ENCODE measurements at places on chromosomes 6 and 20. TPM values are rescaled to one million over a fixed set of nuclear protein-coding genes. Genes with fewer than 3 reads are reported as not detected.
A peak's percentile ranks its signal among the peaks of the same experiment; 100 is the strongest.

C6orf132 gene
- polyA plus RNA-seq, result 1.8 TPM

PRDM13 gene
- polyA plus RNA-seq, result not detected

CUL7 gene
- polyA plus RNA-seq, result 38.0 TPM

TPBG gene
- 75.6 TPM for polyA plus RNA-seq

DNA sequence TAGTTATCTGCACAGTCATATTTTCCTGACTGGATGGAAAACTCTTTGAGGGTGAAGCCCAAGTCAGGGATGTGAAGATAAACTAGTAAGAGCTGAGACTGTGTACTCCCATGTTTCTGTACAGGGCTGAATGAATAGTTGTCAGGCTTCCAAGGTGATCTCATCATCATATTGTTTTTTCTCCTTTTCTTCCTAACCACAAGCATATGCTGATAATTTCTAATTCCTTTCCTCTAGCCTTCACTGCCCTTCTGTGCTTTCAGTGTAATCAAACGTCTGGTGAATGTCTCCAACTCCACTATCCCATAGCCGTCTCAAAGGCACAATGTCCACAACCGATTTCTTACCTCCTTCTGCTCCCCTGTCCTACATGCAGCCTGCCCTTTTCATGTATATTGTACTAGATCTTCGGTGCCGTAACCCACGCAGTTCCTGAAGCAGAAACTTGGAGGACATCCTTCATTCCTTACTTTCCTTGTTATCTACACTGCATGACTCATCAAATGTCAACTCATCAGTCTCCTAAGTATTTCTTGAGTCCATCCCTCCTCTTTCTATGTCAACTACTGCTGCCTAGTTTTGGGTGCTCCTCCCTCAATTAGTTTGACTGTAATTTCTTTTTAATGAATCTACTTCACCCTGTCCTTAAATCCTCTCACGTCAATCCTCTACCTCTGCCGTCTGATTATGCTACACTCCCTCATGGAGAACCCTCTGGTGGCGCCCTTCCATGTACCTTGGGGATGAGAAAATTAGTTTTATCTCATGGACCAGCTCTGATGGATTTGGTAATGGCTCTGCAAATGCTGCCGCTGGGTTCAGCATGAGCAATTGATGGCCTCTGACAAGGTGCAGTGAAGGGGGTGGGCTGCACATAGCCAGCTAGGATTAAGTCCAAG, 21.9 kb downstream of the NCOA7 start:
- H3K4me3 ChIP-seq, result peak overlapping the region; percentile 6
- peak; percentile 98 for DNase-seq
- H3K27ac ChIP-seq, result peak overlapping the region; percentile 75
- H3K4me1 ChIP-seq, result peaks cover 21% of the 10 kb centered on the region
- H3K36me3 ChIP-seq, result 0 out of 2 replicates have a peak, but pooled peaks cover 1% of the 10 kb centered on the region
- no peaks in the 10 kb centered on the region for H3K27me3 ChIP-seq

DNA sequence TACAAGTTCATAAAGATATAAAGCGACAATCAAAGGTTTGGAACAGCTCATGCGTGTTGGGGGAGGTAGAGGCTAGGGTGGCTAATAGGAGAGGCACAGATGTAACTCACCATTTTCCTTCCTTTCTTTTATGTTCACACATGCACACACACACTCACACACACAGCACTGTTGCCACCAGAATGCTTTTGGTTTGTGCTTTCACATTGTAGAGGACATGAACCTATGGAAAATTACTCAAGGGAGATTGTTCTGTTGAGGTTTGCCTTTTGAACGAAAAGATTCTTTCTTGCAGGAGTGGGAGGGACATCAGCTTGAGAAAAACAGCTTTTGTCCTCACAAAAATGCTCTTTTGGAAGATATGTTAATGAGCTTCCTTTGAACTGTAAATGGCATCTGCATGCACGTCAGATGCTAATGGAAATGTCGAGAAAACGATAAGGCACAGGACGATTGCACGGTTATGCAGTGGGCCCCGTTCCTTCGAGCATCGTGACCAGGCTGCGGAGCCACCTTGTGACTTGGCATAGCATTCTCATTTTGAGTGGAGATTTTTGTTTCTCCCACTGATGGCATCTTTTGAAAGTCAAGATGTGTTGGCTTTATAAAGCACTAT, 724.1 kb downstream of the KIF16B start:
- no peak for DNase-seq
- H3K4me3 ChIP-seq, result no peak overlapping the region
- no peaks in the 10 kb centered on the region for H3K36me3 ChIP-seq
- H3K27me3 ChIP-seq, result no peaks in the 10 kb centered on the region
- H3K4me1 ChIP-seq, result no peaks in the 10 kb centered on the region

DNA sequence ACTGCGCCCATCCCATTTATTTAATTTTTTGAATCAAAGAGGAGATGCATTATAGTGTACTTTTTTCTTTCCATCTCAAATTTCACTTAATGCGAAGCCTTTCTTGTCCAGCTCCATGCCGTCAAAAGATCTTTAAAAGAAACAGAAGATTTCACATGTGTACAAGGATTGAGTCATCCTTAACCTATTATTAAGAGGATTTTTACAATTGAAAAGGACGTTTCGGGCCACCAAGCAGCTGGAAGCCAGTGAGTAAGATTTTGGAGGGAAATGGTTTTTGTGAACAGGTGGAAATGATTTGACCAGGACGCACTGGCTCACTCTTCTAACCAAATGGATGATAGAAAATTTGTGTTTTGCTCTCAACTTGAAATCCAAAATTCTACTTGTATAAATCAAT, 15.1 kb upstream of the CCDC170 start:
- DNase-seq, result no peak
- H3K4me3 ChIP-seq, result no peak overlapping the region
- H3K36me3 ChIP-seq, result no peaks in the 10 kb centered on the region
- peaks cover 5% of the 10 kb centered on the region for H3K4me1 ChIP-seq
- no peak overlapping the region for H3K27ac ChIP-seq
- H3K27me3 ChIP-seq, result no peaks in the 10 kb centered on the region

DNA sequence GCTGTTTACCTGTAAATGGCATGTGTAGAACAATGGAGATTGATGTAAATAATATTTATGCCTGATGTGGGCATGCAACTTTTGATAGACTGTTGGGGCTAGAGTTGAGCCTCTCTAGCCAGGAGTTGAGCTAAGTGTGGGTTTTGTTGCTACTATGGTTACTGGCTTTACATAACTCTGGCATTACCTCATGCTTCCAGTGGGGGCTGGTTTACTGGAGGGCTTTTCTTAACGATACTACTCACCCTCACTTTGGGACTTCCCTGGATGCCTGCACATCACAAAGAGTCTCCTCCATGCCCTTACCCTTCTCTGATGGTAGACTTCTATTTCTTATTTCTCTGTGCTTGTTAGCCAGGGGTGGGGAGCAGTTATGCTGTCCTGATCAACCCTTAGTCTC, 524.6 kb upstream of the CDH4 start:
- no peaks in the 10 kb centered on the region for H3K36me3 ChIP-seq
- H3K4me1 ChIP-seq, result no peaks in the 10 kb centered on the region
- no peaks in the 10 kb centered on the region for H3K27me3 ChIP-seq

GRCh38 chr20:31859998-31860380, 10.3 kb downstream of the DUSP15 start:
- peaks cover 85% of the 10 kb centered on the region for H3K27me3 ChIP-seq
- H3K36me3 ChIP-seq, result no peaks in the 10 kb centered on the region
- H3K4me3 ChIP-seq, result no peak overlapping the region
- peaks cover 2% of the 10 kb centered on the region for H3K4me1 ChIP-seq
- DNase-seq, result no peak
- no peak overlapping the region for H3K27ac ChIP-seq

GRCh38 chr6:142187209-142187608, 40.1 kb downstream of the VTA1 start:
- DNase-seq, result peak; percentile 77
- peaks cover 2% of the 10 kb centered on the region for H3K4me1 ChIP-seq
- H3K4me3 ChIP-seq, result no peak overlapping the region

DNA sequence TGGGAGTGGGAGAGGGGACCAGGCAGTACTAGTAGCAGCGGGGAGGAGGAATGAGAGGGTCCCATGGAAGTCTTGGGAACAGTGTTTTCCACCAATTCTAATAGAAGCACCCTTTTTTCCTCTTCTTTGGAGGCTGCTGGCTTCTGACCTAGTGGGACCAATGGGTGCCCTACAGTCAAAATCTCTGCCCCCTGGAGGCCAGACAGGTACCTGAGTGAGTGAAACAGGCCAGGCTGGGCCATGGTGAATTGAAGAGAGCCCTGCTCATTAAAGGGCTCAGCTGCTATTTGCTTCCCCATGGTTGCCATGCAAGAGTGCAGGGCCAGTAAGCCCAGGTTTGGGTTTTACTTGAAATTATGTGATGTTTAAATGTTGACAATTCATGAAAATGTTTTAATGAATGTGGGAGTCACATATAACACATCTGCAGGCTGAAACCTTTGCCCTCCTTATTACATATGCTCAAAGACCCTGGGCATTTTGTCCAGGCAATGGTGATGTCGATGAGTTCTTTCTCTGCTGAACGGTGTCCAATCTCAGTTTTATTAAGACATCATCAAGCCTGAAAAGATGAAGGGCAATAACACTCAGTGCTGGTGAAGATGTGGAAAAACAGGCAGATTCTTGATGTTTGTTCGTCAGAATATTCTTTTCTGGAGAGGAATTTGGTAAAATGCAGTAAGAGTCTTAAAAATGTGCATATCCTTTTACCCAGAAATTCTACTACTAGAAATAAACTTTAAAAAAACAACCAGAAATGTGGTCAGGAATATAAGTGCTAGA, 42.3 kb upstream of the OCSTAMP start:
- no peak overlapping the region for H3K27ac ChIP-seq
- DNase-seq, result no peak
- H3K4me1 ChIP-seq, result no peaks in the 10 kb centered on the region

DNA sequence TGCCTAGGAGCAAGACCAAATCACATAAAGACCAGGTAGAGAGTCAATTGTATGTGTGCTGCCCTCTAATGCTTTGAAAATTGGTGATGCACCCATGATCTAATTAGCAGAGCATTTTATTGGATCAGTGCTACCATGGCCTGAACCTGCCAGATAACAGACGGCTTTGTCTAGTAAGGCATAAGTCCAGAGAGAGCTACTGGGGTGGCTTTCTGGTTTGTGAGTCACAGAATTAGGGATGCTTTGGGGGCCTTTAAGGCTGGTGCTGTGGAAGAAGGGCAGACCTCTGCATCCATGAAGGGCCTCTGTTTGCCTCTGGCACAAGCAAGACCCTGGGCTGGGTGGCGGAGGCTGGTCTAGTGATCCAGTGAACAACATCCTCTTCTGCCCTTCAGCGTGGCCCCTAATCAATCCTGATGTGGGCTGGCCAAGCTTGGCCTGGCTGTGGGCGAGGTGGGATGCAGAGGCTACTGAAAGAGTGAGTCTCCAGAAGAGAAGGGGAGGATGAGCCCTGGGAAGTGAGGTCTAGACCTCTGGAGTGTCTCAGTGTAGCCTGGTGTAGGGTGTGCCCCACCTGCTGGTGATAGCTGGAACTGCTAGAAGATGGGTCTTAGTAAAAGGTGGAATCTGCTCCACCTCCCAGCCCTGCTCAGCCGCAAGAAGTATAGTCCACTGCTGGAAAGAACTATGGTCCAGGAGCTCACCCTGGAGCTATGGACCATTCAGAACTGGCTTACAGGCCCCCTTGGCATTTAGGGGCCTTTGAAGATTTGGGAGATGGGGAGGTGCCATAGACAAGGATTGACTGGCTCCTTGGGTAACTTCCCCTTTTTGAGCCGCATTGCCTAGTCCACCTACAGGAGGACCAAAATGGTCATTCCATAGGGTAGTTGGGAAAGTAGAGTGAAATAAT, 36.7 kb upstream of the AAR2 start:
- peak; percentile 75 for DNase-seq
- no peak overlapping the region for H3K27ac ChIP-seq
- H3K36me3 ChIP-seq, result peaks cover 5% of the 10 kb centered on the region
- no peaks in the 10 kb centered on the region for H3K4me1 ChIP-seq
- H3K4me3 ChIP-seq, result no peak overlapping the region

DNA sequence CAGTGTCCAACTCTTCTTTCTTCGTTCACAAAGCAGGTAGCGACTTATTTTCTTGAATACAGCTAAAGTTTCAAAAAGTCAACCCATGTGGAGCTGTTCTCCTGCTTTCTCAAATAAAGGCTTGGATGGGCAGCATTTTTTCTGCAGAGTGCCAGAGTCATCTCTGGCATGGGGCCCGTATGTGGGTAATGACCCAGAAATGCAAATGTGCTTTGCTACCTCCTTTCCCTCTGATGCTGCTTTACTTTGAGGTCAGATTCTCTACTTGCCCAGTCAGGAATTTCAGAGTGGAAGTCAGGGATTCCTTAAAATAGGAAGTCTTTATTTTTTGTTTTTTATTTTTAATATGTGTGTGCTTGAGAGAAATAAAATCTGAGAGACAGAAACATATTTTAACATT, 4.9 kb downstream of the NKAIN2 start:
- H3K4me1 ChIP-seq, result peaks cover 2% of the 10 kb centered on the region
- H3K4me3 ChIP-seq, result no peak overlapping the region
- DNase-seq, result no peak
- peaks cover 6% of the 10 kb centered on the region for H3K27me3 ChIP-seq
- no peaks in the 10 kb centered on the region for H3K36me3 ChIP-seq

DNA sequence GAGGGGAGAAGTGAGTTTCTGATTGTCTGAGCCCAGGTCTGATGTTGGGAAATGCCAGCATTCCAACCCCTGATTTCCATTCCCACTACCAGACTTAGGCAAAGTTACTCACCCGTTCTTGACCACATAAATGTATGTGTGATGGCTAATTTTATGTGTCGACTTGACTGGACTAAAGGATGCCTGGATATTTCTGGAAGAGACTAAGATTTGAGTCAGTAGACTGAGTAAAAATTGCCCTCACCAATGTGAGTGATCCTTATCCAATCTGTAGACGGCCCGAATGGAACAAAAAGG, 95.8 kb upstream of the TAB2 start:
- H3K36me3 ChIP-seq, result no peaks in the 10 kb centered on the region
- H3K4me1 ChIP-seq, result no peaks in the 10 kb centered on the region
- H3K27ac ChIP-seq, result no peak overlapping the region
- peaks cover 5% of the 10 kb centered on the region for H3K27me3 ChIP-seq
- peak; percentile 45 for DNase-seq
- no peak overlapping the region for H3K4me3 ChIP-seq

DNA sequence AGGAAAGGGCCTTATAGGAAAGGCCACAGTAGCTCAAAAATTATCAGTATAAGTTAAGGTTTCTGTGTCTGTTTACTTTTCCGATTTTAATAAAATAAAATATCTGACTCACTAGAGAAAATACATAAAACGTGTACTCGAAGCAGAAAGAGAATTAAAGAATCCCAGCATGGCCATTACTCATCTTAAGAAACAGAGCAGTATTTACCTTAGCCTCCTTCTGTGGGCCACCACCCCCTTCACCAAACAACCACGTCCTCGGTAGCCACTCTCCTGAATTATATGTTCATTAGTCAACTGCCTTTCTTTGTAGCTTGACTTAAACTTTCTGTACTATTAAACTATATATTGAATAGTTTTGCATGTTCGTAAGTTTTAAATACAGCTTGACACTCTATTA, 72.2 kb upstream of the SPTLC3 start:
- H3K27me3 ChIP-seq, result no peaks in the 10 kb centered on the region
- no peak for DNase-seq
- no peak overlapping the region for H3K27ac ChIP-seq
- no peaks in the 10 kb centered on the region for H3K36me3 ChIP-seq
- H3K4me1 ChIP-seq, result no peaks in the 10 kb centered on the region

GRCh38 chr6:160069459-160069858, 52.2 kb upstream of the SLC22A1 start:
- H3K27me3 ChIP-seq, result no peaks in the 10 kb centered on the region
- H3K27ac ChIP-seq, result no peak overlapping the region
- no peak for DNase-seq
- no peak overlapping the region for H3K4me3 ChIP-seq
- no peaks in the 10 kb centered on the region for H3K4me1 ChIP-seq

GRCh38 chr6:2855061-2855519, 13.4 kb upstream of the SERPINB1 start:
- H3K36me3 ChIP-seq, result no peaks in the 10 kb centered on the region
- DNase-seq, result no peak
- H3K4me3 ChIP-seq, result no peak overlapping the region
- H3K27me3 ChIP-seq, result no peaks in the 10 kb centered on the region
